ENCODE measurements at places on chromosomes 5 and 9.

GRCh38 chr5:106873568-106873967 lies 797.2 kb downstream of the EFNA5 start:
- no peak for DNase-seq

DNA sequence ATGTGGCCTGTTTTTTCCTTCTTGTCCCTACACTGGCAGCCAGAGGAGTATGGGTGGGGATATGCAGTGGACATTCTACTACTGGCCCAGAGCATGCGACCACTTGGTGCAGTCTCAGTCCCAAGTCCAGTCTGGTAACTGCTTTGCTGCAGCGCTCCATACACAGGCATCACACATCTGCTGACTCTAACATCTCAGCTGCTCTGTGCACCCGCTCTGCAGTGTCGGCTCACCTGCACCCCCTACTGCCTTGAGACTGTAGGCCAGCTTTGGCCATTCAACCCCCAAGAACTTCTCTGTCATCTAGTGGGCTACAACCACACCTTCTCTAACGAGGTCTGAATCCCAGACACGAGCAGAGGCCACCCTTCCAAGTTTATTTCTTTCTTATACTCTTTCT lies 46.4 kb upstream of the SLCO6A1 start:
- no peak for DNase-seq

DNA sequence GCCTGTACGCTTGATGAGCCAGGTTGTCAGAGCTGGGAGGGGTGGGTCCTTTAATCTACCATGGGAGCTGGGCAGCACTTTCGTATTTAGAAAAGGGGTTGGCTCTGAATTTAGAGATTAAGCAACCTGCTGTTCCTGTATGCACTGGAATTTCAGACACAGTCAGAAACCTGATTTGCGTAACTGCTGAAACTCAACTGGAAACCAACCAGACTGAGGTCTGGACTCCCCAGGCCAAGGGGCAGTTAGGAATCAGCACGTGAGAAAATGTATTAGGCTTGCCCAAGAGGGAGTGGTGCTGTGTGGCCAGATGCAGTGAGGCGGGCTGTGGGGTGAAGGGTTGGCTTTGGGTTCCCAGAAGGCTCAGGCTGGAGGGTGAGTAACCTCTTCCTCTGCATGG lies 235.0 kb downstream of the GOLPH3 start:
- DNase-seq: no peak

- DNase-seq: no peak
Observed at GRCh38 chr5:135030956-135031812, 2.8 kb downstream of the PITX1 start.

DNA sequence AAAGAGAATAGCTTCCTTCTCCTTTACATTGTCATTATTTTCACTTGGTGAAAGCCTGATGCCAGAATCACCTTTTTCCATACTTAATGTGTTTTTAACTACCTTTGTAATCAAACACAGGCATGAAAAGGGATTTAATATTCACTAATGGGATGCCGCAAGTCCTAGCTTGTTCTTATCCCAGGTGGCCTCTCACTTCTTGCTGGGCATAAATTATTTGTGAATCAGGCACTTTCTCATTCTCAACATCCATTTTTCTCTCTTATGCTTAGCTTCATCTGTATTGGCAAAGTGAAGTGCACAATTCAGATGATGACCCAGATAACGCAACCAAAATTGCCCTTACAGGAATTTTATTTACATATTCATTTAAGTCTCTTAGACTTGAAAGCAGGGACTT lies 10.9 kb downstream of the ACTL7B start:
- no peak for DNase-seq
